WTC11 (cell line): ENCODE measurements at places on chromosomes 11 and 22.

GRCh38 chr22:39467390-39467895 is 10.6 kb downstream of the MGAT3 start:
- no peak for DNase-seq

GRCh38 chr11:70953720-70954119 is 298.7 kb downstream of the SHANK2 start:
- DNase-seq, result no peak

DNA sequence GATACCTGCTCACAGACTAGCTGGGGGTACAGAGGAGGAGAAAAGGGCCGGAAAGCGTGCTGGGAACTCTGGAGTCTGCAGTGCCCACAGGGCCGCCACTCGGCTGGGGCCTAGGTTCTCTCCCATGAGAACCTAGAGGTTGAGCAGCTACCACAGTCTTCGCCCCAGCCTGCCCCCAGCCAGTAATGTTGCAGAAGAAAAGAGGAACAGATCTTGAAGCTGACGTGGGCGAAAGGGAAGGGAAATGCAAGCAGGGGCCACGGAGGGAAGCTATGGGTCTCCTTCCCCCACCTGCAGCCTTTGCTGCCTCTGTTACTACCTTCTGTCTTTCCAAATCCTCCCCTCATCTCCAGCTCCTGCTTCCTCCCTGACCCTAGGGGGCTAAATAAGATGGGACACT is 28.8 kb upstream of the P2RY2 start:
- no peak for DNase-seq

DNA sequence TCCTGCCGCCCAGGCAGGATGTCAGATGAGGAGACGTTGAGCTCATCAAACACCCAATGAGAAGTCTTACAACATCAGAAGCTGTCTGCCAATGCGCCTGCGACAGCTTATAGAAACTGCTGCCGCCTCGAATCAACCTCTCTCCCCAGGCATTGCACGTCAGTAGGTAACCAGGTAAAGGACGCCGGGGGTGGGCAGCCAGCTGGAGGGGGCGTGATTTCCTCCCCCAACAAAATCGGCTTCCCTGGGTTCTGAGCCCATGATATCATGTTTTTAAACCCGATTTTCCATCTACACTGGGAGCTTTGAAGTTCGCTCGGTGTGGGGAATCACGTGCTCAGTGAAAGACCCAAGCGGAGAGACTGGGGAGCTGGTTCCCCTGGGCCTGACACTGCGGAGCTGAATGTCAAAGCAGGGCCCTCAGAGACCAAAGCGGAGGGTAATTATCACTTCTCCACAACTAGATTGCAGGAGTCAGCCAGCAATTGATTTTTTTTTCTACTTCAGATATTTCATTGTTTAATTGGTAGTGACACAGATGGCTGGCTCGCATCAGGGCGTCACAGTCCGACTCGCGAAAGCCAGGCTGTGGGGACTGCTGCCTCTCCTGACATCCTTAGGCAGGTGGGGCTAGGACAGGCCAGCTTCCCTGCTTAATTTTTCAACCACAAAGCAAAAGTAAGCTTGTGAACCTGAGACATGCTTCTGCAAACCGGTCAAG is 15.4 kb downstream of the FAM83F start:
- DNase-seq, result no peak

DNA sequence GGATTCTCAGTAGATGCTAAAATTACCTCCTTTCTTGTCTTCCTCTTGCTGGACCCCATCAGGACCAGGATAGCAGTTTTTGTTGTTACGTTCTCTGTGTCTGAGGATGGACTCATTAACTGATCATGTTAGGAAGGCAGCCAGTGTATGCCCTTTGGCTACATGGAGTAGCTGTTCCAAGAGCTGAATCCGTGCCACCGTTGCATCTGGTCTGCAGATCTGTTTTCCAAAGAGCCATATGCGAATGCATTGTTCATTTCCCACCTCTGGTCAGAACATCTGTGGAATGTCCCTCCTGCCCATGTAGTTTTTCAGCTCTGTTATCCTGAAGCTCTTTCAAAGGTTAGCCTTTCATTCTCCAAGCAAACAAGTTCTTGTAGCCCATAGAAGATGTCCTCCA is 188.4 kb downstream of the SPON1 start:
- DNase-seq, result no peak

DNA sequence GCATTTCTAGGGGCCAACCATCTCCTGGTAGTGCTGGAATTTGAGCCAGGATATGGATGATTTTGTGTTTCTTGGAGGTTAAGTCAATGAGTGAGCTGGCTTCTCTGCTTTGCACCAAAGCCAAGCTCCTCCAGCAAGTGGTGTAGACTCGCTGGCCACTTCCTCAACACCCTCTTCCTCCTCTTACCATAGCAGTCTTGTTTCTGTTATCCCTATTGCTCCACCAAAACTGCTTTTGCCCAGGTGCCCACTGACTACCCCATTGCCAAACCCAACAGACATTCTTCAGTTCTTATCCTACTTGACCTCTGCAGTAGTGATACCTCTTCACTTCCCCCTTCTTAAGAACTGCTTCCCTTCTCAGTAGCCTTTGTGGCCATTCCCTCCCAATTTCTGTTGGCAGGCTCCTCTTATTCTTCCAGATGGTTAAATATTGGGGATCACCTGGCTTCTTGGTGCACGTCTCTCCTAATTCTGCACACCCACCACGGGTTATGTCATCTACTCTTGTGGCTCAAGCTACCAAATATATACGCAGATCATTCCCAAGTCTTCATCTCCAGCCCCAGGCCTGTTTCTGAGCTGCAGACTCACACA is 7.0 kb upstream of the PRG2 start:
- DNase-seq, result no peak

GRCh38 chr11:416757-417621 is 2.2 kb upstream of the SIGIRR start:
- DNase-seq, result peak; percentile 88

DNA sequence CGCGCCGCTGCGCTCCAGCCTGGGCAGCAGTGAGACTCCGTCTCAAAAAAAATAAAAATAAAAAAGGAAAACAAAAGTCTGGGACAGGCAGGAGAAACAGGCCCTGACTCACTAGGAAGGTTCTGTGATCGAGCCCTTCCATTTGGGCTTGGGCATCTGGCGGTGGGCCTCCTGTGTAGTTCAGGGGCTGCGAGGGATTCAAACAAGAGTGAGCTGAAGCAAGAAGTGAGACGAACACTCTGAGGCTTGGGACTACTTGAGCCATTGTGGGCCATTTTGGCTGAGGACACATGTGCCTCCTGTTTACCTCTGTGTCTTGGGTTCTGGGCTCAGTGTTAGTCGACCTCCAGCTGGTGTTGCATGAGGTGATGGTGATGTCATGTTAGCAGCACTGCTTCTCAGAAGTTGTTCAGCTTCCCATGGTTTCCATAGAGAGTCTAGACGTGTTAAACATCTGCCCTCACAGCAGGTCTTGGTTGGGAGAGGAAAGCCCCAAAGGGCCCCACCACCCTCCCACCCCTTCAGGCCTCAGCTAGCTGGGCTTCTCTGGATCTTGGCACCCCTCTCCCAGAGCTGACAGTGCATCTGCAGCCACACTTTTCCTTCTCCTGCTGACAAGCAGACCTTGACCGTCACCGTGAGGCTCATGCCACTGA is 57.8 kb downstream of the MED15 start:
- no peak for DNase-seq

DNA sequence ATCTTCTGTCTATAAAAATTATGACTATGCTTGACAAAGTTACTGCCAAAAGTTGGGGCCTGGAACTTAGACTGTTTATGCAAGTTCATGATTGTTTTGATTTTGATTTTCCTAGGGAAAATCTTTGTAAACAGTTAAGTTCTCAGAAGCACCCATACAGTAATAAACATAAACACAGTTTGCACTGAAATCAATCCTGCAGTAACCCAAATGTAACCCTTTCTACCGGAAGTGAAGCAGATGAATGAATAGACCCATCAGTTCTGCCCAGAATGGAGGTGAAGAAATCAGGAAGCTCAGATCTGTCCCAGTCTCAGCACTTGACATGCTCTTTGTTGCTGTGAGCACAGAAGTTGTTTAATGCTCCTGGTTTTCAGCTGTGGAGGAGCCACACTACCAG is 24.6 kb upstream of the C11orf96 start:
- no peak for DNase-seq

GRCh38 chr11:96197801-96198701 is 144.9 kb downstream of the MAML2 start:
- no peak for DNase-seq

- DNase-seq, result peak; percentile 78
These were observed 30.9 kb upstream of the PARVB start for GRCh38 chr22:43993072-43993760.

- DNase-seq, result no peak
These were observed 25.0 kb downstream of the PPFIBP2 start for GRCh38 chr11:7538466-7539454.

DNA sequence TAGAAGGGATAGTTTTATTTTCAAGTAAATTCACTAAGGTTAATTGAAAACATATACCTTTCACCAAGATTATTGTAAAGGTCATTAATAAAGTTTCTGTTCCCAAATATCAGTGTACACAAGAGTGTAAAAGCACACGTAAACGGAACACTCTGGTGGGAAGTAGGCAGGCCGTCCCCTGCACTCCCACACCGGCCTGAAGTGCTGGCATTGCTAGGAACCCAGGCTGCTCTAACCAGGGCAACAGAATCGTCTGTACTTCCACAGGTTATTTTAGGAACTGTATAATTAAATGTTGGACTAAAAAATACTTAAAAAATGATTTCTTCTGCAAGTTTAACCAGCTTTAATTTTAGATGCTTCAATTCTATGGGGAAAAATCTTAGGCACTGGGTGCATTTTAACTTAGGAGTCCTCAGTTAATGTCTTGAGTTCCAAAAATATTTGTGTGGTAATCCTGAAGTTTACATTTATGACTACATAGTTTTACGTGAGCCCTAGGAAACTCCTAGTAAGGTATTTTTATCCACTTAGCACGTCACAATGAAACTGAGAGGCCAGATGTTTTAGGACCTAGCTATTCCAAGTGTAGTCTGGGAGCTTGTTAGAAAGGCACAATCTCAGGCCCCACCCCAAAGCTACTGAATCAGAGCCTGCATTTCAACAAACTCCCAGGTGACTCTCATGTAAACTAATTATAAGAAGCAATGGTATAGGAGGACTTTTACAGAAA is 31.2 kb downstream of the KMT5B start:
- no peak for DNase-seq

DNA sequence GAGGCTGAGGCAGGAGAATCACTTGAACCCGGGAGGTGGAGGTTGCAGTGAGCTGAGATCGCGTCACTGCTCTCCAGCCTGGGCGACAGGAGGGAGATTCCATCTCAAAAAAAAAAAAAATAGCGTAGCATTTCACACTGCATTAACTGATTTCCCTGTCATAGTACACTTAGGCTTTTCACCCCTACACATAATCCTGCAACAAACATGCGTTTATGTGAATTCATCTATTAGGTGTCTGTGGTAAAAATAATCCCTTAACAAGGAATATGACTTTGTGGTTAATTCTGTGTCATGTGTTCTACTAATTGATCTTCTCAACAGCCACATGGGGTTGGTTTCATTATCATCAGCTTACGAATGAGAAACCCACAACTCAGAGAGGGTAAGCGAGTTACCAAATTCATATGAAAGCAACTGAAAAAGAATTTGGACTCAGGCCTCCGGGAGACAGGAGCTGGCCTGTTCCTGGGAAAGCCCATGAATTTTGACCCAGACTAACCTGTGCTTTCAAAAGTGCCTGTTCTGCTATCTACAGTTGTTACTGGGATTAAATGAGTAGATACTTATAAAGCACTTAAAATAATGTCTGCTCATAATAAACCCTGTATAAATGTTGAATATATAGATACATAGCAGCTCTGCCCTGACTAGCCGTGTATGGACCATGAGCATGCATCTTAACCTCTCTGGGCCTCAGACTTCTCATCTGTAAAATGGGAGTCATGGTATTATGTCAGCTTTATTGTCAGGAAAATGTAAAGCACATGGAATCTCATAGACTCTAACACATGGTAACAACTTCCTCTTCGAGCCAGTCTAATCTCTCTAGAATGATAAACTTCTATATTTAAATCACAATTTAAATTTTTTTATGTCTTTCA is 36.6 kb downstream of the KCNJ1 start:
- DNase-seq, result no peak

GRCh38 chr11:4084406-4085125 is 10.0 kb upstream of the RRM1 start:
- no peak for DNase-seq

DNA sequence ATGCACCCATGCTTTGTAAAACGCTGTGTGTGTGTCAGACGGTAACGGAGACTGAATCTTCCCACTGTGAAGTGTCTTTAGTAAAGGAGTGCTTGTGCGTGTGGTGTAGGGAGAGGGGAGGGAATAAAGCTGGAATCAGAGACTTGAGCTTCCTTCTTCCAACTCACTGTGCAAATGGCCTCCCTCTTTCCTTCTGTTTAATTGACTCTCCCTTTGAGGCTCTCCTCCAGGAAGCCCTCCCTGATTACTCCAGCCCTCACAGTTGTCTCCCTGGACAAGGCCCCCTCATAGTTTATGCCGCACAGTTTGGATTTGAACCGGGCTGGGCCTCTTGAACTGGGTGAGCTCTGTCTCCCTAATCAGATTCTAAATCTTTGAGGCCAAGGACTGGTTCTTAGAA is 23.0 kb upstream of the KCNJ11 start:
- no peak for DNase-seq

DNA sequence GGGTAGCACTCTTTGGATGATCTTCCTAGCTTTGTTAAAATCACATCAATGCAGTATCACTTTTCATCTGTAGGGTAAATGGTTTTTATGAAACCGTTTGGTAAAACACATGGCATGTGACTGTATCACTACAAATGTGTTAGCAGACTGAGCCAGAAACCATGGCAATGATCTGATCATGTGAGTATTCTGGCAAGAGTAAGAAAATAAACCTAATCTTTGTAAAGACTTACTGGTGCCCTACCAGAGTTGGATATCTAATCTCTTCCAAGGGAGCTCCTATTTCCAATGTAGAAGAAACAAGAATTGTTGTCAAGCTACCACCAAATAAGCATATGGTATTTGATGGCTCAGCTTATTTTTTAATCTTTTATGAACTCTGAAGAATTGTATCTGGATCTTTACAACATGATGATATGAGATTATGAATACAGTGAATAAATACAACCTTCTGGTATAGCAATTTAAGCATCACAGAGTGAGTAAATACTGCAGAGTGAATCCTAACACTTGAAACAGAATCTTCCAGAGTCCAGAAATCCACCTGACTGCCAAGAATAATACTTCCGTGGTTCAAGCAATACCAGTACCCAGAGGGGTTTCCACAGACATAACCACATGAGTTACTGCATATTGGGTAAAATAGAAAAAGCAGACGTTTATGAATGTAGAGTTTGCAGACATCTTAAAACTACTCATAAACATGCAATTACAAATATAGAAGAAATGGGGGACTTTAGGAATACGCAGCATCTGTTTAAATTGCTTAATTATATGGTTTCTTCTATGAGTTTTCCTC is 238.8 kb downstream of the TTC28 start:
- DNase-seq, result no peak

DNA sequence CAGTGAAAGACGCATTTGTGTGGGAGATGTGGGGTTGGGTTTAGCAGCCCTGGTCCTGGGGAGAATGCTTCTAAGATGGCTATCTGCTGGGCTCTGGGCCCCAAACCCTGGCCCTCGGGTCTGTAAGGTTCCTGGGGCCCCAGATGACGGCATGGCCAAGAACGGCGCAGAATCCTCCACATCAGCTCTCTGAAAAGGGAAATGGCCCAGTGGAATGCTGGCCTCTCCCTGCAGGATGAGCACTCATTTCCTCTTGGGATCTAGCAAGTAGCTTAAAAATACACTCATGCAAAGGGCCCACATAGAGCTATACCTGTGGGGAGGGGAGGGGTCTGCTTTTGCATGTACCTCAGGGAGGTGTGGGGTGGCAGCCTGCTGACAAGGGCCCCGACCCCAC is 37.5 kb upstream of the LINC01488 start:
- DNase-seq, result no peak

- DNase-seq, result no peak
These were observed 713.4 kb downstream of the OPCML start for GRCh38 chr11:132818951-132819350.
